ENCODE measurements at places on chromosomes 13 and 19.

DNA sequence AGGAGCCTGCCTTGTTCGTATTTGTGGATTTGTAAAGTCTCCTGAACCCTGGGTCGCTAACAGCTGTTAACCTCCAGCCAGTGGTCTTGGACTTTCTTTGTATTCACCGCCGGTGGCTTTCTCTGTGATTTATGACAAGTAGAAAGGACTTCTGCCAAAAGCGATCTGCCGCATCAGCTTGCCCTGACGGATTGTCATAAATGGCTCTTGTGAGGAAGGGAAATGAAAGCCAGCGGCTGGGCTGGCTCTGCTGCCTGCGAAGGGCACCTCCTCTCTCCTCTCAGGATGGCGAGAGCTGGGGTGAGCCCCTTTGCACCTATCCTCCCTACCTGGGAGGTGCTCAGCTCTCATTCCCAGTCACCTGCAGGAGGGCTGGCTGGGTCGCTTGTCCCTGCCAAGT lies 25.6 kb downstream of the DHRS12 start:
- DNase-seq = no peak

DNA sequence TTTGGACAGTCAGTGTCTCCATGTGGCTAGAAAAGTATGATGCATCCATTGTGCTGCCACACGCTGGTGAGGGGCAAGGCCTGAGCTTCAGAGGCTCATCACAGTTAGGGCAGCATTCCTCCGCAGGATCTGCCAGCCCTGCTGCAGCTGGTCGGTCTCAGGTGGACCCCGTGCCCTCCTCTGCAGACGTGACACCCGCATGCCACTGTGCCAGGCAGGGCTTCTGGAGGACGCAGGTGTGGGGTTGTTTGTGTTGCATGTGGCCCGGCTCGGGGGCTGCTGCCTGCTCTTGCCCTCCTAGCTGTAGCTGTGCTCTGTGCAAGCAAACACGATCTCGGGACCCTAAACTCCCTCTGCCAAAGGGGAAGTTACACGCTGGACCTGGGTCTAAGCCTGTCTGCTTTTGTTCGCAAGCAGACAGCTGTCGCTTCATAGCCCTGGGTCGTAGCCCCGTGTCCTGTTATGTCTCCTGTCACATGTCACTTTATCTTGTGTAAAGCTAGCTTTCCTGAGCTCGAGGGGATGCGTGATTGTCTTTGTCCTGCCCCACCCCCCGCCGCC lies 45.3 kb downstream of the SLC7A9 start:
- no peak for DNase-seq

- no peak for DNase-seq
Observed at GRCh38 chr13:37686501-37686900, 87.9 kb upstream of the POSTN start.

- no peak for DNase-seq
Observed at GRCh38 chr19:3234800-3235199, 10.3 kb downstream of the CELF5 start.

DNA sequence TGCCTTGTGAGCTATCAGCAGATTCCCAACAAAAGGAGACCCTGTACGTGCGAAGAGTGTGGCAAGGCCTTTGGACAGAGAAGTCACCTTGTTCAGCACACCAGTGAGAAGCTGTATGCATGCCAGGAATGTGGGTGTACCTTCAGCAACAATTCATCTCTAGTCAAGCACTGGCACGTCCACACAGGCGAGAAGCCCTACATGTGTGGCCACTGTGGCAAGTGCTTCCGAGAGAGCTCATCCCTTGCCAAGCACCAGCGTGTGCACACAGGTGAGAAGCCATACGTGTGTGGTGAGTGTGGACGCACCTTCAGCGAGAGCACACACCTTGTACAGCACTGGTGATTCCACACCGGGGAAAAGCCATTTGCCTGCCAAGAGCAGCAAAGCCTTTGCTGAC lies 7.6 kb upstream of the ZSCAN22 start:
- DNase-seq = no peak

DNA sequence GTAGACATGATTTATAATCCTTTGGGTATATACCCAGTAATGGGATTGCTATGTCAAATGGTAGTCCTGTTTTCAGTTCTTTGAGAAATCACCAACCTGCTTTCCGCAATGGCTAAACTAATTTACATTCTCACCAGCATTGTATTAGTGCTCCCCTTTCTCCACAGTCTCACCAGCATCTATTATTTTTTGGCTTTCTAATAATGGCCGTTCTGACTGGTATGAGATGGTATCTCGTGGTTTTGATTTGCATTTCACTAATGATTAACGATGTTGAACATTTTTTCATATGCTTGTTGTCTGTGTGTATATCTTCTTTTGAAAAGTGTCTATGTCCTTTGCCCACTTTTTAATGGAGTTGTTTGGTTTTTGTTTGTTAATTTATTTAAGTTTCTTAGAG lies 165.1 kb downstream of the PDS5B start:
- DNase-seq = no peak

GRCh38 chr13:112688560-112689302 lies 1.1 kb upstream of the ATP11A start:
- DNase-seq = peak; percentile 35

DNA sequence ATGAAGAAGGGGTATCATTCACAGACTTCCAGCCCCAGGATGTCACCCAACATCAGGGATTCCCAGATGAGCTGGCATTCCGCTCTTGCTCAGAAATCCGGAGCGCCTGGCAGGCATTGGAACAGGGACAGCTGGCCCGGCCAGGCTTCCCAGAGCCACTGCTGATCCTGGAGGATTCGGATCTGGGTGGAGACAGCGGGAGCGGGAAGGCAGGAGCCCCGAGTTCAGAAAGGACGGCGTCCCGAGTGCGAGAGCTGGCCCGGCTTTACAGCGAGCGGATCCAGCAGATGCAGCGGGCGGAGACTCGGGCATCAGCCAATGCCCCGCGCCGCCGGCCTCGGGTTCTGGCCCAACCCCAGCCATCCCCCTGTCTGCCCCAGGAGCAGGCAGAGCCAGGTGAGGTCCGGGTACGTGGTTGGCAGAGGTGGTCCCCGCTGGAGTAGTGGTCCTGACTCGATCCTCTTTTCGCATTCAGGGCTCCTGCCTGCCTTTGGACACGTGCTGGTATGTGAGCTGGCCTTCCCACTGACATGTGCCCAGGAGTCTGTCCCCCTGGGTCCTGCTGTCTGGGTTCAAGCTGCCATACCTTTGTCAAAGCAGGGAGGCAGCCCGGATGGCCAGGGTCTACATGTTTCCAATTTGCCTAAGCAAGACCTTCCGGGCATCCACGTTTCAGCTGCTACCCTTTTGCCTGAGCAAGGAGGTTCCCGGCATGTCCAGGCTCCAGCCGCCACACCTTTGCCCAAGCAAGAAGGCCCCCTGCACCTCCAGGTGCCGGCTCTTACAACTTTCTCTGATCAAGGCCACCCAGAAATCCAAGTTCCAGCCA lies 11.0 kb downstream of the PLEKHG2 start:
- DNase-seq = no peak

DNA sequence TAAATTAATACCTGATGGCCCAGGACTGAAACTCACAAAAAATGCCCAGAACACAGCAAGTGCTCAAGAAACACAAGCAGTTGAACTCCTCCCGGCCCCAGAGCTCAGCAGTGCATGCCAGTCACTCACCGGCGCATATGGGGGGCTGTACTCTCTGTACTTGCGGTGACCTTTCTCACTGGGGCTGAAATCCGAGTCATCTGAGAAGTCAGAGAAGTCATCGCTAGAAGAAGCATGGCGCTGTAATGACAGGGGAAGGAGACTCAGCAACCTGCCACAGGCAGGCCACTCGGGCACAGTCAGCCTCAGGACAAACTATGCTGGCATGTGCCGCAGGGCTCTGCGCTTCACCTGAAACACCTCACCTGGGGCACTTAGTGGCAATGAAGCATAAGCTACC lies 19.7 kb downstream of the ZC3H4 start:
- DNase-seq = peak; percentile 95

DNA sequence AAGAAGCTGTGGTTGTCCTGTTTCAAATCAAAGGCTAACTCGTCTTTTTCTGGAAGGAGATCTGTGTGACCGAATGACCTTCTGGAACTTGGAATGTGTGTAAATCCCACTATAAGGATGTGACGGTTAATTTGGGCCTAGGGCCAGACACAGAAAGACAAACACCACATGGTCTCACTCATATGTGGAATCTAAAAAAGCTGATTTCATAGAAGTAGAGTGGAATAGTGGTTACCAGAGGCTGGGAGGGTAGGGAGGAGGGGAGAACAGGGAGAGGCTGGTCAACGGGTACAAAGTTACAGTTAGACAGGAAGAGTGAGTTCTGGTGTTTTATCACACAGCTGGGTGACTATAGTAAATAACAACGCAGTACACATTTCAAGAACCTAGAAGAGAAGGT lies 39.3 kb upstream of the RGCC start:
- no peak for DNase-seq

GRCh38 chr13:34637636-34638035 lies 304.4 kb upstream of the NBEA start:
- DNase-seq = no peak

GRCh38 chr19:44856421-44857083 lies 10.5 kb downstream of the NECTIN2 start:
- no peak for DNase-seq

DNA sequence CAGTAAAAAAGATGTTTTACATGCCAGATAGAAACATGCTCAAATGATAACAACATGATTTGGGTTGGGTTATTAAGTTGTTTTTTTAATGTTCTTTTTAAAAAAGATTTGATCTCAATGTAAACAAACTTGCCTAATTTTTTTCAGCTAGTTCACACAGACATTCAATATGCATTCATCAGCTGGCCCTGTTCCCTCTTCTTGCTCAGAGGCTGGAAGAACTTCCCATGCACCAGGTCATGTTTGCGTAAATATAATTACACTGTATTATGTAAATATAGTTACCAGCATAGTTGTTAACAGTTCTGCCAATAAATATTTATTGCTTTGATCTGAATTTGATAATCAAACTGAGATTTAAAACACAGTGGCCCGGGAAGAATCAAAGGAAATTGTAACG lies 70.6 kb downstream of the ATP11A start:
- DNase-seq = no peak

DNA sequence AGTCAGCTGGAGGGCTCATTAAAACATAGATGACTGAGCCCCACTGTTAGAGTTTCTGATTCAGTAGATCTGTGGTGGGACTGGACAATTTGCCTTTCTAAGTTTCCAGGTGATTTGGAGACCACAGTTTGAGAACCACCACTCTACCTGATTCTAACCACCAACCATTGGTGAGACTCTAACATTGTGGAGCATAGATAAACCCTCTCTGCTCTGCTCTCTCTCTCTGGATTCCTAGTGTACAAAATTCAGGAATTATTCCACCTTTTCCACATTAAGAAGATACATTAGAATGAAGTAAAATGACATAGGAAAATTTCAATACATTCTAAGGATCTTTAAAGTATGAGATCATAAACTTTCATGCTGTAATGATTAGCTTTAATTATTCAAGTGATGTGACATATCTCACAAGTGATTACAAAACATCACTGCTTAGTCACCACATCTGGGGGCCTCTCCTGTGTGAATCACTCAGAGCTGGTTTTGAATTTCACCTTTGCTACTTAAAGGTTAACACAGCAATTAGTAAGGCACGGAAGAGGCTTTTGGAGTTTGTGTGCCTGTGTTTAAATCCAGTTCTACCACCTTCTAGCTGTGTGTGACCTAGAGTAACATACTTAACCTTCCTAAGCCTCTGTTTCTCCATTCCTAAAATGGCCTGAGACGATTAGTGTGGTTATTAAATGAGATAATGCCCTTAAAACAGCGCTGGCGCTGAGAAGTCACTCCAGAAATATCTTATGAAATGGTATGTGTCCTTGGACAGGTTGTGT lies 78.5 kb upstream of the NBEA start:
- no peak for DNase-seq

GRCh38 chr13:51444922-51445321 lies 7.9 kb downstream of the INTS6 start:
- DNase-seq = no peak

GRCh38 chr13:109191413-109191812 lies 562.0 kb downstream of the MYO16 start:
- no peak for DNase-seq

GRCh38 chr13:113804017-113804702 lies 45.1 kb downstream of the TMEM255B start:
- DNase-seq = no peak

GRCh38 chr13:32472194-32472621 lies 44.3 kb upstream of the N4BP2L1 start:
- peak; percentile 73 for DNase-seq

GRCh38 chr13:65292488-65292901 lies 1937.6 kb downstream of the PCDH9 start:
- no peak for DNase-seq

DNA sequence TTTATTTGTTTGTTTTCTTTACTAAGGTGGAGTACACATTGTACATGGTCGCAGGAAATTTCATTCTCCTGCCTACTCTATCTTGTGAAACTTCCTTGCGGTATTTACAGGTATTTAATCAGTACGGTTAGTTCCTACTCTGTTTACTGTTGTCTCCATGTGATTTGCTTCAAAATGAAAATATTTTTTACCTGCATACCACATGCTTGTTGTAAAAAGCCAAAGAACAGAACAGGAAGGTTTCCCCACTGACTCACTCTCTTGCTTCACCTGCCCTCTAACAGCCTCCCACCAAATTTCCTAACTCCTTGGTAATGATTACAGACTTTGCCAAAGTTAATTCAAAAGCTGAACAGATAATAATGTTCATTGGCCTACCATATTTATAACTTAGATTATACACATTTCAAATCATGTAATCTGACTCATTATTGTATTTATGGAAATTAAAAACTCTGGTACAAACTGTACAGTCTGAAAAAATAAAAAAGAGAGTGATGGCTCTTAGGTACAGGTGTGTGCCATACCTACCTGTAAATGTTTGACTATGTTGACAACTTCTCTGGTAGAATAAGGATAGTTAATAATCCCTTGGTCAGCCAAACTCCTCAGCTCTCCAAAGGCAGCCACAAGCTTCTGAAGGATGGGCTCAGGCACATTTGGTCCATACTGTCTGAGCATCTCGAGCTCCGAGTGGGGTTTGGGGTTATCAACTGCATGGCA lies 239.9 kb downstream of the VWA8 start:
- no peak for DNase-seq

GRCh38 chr19:46840498-46840942 lies 10.1 kb downstream of the AP2S1 start:
- DNase-seq = peak; percentile 76

DNA sequence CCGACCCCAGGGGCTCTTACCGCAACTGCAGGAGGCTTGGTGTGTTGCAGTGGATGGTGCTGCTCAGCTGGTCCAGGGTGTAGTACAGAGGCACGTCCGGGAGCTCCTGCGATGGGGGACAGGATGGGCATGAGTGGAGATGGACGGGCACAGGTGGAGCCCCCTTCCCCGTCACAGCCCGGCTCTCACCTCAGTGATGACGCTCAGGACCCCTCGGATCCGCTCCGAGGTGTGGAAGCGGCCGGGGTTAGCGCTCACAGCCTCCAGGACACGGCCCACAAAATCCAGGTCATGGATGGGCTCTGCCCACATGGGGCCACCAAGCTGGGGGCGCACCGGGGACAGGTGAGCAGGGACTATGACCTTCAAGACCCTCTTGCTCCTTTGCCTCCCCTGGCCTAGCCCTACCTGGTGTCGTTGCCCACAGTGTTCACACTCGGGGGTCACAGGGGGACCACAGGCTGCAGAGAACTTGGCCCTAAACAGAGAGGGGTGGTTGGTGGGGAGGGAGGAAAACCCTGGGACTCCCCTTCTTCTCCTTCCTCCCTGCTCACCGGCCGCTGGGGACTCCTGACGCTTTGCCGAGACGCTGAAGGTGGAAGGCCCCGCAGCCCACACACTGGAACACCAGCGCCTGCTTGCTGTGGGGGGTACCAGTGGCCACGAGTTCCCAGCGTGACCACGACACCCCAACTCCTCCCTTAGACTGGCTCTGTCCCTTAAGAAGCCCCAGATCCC lies 6.9 kb upstream of the LYL1 start:
- DNase-seq = no peak

GRCh38 chr19:19537075-19538048 lies 703 bp upstream of the CILP2 start:
- no peak for DNase-seq
